ENCODE measurements at places on chromosomes 11 and 22.

GRCh38 chr11:10263929-10264328 lies 30.1 kb downstream of the SBF2 start:
- DNase-seq, result no peak

DNA sequence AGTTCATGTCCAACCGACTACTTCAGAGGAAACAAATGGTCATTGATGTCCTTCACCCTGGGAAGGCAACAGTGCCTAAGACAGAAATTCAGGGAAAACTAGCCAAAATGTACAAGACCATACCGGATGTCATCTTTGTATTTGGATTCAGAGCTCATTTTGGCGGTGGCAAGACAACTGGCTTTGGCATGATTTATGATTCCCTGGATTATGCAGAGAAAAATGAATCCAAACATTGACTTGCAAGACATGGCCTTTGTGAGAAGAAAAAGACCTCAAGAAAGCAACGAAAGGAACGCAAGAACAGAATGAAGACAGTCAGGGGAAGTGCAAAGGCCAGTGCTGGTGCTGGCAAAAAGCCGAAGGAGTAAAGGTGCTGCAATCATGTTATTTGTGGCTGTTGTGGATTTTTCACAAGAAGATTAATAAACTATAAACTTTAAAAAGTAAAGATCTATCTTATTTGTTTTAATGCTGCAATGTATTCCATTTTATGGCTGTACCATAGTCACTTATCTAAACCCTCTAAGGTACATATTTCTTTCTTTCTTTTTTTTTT lies 20.1 kb upstream of the HIPK3 start:
- no peak for DNase-seq

DNA sequence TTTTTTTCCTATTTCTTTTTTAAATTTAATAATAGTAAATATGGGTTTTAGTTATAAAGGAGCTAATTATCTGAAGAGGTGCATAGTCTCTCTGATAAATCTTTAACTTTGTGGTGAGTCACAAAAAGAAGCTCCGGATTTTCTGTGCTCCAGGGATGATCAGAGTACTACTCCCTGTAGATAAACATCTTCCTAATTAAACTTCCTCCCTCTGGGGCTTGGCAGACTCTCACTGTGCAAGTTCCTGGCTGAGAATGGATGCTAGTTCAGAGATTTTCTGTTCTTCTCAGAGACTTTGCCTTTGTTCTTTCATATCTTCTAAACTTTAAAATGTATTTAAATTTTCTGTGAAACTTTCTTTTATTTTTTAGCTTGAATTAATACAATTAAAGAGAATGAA lies at the start of gene OR10G7:
Gene OR10G7, minus strand, starts transcription at position 72 of the 400 bp plus-strand sequence. CDS start 2,324 bp downstream, outside the sequence.
- DNase-seq, result no peak

DNA sequence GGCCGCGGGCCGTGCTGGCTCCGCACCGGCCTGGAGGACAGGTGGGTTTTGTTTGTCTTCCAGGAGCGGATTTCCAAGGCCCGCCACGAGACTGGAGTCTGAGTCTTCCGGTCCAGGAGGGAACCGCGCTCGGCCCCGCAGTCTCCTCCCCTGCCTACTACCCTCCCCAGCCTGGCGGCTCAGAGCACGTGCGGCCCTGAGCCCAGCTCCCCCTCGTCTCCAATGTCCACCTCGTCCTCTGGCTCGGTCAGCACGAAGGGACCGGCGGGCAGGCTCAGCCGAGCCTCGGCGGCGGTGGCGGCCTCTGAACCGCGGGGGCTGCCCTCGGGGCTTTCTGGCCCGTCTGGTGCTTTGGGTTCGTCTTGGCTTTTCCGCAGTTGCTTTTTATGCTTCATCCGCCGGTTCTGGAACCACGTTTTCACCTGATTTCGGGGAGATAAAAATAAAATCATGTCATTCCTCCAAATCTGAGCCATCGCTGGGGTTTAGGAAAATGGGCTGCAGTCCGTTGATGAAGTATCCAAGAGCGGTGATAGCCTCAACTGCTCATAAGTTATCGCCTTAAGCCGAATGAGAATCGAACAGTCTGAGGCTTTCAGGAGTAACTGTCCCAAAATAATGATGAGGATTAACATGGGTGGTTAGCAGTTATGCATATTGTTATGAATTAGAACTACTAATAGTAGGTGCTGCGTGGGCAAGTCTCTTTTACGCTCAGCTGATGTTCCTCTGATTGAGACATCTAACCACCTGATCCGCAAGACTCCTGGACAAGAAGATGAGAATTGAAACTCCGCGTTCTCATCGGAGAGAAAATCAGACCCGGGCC lies 4.0 kb downstream of the BSX start:
- no peak for DNase-seq

- DNase-seq, result no peak
These were observed 20.2 kb downstream of the KREMEN1 start for GRCh38 chr22:29093030-29093429.

DNA sequence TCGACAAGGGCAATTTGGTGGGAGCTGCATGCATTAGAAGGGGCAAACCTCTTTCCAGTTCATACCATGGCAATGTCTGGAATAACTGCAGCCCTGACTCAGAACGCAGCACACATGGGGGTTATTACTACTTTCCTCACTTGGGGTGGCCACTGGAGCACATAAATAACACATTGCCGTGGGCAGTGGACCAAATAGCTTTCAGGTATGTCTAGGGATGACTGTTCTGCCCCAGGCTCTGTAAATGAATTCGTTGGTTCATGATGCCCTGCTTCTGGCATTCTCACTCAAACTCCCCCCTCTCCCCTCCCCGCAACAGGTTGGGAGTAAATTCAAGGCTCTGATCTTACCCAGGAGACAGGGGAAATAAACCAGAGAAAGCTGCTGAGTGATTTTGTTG lies 238.0 kb upstream of the PLET1 start:
- DNase-seq, result no peak

- no peak for DNase-seq
These were observed 18.5 kb upstream of the B4GALNT4 start for GRCh38 chr11:350723-351255.

DNA sequence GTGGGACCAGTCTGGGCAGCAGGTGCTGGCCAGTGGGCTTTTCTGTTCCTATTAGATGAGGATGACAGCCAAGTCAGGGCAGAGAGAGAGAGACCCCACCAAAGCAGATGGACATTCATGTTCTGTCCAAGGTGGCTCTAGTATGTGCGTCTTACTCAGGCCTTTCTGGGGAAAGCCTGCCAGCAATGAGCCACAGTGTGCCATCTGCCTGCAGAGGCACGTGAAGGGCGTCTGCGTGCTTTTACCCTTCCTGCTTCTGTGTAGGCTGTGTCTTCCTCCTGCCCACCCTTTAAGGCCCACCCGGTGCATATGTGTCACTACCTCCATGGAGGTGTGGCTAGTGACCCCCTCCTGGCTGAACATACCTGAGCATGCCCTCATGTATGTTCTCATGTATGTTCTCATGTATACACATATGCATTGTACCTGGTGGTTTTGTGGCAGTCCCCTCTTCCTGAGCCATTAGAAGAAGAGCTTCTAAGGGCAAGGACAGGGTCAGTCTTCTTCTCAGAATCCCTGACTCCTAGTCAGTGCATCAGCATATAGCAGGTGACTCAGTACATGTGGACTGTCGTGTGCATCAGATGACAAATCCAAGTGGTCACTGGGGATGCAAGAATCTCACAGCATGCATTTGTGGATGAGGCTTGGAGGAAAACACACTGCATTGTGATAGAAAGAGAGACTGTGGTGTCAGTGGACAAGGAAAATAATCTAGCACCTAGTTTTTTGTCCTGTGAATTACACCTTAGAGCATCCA lies 90.4 kb upstream of the YWHAH start:
- no peak for DNase-seq

DNA sequence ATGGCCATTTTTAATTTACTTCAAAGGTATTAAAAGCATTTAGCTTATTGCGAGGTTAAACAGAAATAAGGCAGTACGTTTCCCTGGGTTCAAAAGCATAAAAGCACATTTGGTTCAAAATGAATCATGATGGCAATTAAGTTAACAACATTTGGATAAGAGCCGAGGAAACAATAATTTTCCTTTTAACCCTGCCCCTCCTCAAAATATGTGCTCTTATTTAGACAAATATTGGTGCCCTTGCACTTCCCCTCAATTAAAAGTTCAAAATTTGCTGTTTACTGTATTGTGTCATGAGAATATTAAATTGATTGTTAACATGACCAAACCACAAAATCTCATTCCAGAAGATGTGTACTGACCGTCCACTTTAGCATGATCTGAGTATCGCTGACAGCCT lies 48.7 kb downstream of the VSIG10L2 start:
- no peak for DNase-seq

DNA sequence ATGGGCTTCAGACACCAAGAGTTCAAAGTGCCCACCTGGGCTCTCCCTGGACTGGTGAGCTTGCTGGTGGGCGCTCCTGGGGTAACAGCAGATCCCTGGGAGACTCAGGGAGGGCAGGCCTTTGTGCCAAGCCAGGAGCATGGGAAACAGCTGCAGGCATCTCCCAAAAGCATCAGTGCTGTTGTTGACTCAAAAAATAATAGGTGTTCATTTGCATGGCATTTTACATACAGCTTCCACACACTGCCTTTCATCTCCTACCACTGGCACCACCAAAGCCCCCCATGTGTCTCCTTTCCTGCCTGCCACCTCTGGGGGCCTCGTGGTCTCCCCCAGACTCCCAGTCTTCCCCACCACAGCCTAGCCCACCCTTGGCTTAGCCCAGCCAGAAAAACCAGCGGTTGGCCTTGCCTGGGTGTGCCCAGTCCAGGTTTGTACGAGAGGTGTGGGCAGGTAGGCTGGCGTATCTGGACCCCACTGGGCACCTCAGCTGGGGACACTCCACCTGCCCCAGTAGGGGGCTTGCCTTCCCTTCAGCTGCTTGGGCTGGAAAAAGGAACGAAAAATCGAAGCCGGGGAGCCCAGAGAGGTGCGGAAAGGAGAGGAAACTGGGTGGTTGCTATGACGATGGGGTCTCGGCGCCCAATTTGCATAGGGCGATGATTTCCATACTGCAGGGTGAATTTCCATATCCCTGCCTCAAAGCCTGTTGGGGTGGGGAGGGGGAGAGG lies 15.0 kb downstream of the POU2F3 start:
- no peak for DNase-seq

- DNase-seq, result no peak
These were observed 16.7 kb upstream of the OR9Q1 start for GRCh38 chr11:58006940-58007339.

DNA sequence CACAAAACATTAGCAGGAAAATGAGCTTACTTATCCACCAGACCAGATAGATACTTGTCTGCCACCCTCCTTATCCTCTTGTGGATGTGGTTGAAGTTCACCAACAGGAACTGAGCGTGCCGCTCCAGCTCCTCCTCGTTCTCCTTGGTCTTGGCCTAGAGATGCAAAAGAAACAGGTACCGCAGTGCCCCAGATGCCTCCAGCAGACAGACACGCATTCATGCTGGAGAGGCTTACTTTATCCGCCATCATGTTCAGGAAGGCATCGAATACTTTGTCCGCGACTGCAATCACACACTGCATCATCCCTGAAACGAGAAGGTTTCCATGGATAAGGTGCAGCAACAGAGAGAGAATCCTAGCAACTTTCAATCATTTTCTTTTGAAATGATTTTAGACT lies 21.0 kb upstream of the SERPIND1 start:
- no peak for DNase-seq

Data from activated naive CD4-positive, alpha-beta T cell (primary cell).